Stimulated activated CD4-positive, alpha-beta T cell treated with anti-CD3 and anti-CD28 coated beads, Interleukin-4, amount 100 ng/mL, for 48 hours (primary cell): ENCODE measurements at places on chromosomes 5 and 9.
A peak's percentile ranks its signal among the peaks of the same experiment; 100 is the strongest.

DNA sequence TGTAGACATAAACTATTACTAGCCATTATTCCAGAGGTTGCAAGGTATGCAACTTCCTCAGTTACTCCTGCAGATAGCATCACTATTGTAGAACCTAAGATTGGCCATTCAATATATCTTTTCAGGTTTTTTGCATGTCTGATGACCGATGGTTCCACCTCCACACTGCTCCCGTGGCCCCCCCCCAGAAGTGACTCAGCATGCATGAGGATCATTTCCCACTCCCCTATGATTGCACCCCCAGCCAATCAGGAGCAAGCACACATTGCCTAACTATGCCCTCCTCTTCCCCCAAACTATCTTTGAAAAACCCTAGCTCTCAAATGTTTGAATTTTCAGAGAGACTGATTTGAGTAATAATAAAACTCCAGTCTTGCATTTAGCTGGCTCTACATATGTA is 601.4 kb upstream of the TLE4 start:
- no peak for DNase-seq

GRCh38 chr5:151427258-151427657 is 20.1 kb upstream of the SLC36A1 start:
- no peak for DNase-seq

- DNase-seq, result no peak
Observed at GRCh38 chr9:107734256-107735013, 244.9 kb upstream of the KLF4 start.

DNA sequence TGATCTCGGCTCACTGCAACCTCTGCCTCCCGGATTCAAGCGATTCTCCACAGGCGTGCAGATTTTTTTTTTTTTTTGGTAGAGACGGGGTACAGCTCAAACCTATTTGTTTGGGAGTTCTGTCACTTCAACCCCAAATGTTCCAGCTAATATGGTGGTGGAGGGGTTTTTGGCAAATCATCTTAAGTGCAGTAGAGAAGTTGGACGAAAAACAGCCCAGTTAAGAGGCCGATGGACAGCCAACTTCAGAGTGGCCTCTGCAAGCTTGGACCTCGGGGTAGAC is 756 bp upstream of the PRR7 start:
- DNase-seq, result no peak

GRCh38 chr5:173187054-173187743 is 42.9 kb downstream of the BNIP1 start:
- no peak for DNase-seq

GRCh38 chr5:93342563-93343061 is 238.4 kb downstream of the NR2F1-AS1 start:
- no peak for DNase-seq

- DNase-seq, result no peak
Observed at GRCh38 chr9:73143711-73144328, 7.8 kb upstream of the ANXA1 start.

- no peak for DNase-seq
Observed at GRCh38 chr9:4192450-4192849, 107.4 kb downstream of the GLIS3 start.

- no peak for DNase-seq
Observed at GRCh38 chr9:36791222-36791950, 218.7 kb downstream of the MELK start.

- no peak for DNase-seq
Observed at GRCh38 chr5:7638456-7638855, 212.5 kb downstream of the CFAP90 start.

- no peak for DNase-seq
Observed at GRCh38 chr5:178293400-178293799, 60.8 kb upstream of the PHYKPL start.

DNA sequence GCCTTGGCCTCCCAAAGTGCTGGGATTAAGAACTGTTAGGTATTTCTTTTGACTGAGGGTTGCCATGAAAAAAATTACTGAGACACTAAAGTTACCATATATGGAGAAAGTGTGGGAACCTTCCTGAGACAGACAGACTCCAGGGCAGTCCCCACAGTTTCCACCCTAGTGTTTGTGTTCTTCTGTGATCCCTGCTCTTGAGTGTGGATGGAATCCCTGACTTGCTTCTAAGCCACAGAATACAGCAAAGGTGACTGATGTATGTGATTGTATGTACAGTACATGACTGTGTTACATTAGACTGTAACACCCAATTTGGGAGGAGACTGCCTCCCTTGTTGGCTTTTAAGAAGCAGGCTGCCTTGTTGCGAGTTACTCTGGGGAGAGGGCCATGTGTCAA is 24.7 kb upstream of the ADAM19 start:
- no peak for DNase-seq

GRCh38 chr9:132197315-132197714 is 35.5 kb downstream of the NTNG2 start:
- no peak for DNase-seq

- peak; percentile 7 for DNase-seq
Observed at GRCh38 chr5:56951126-56951945, 587 bp downstream of the MIER3 start.

DNA sequence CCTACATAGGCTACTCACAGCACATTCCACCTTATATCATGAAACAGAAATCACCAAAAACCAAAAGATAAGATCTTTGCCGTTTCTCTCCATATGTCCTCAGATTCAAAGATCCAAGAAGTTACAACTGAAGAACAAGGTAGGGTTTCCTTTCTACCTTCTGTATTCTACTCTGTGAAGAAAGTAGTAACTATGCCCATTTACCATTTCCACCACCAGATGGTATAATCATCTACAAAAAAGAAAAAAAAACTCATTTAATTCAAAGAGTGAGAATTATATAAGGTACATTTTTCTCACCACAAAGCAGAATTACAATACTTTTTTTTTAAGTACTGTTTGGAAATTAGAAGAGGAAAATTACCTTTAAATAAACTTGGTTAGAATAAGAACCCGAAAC is 172.6 kb upstream of the PTGER4 start:
- no peak for DNase-seq

- DNase-seq, result no peak
Observed at GRCh38 chr9:68507130-68507805, 33.4 kb downstream of the TMEM252 start.

- no peak for DNase-seq
Observed at GRCh38 chr9:35748858-35749514, at the start of the genes GBA2 and RGP1. TSS of gene GBA2 (minus strand) at chr9:35749228. CDS start at chr9:35748704, 524 bp downstream. TSS of gene RGP1 (plus strand) at chr9:35749287. CDS start at chr9:35749756, 469 bp downstream.

GRCh38 chr5:87966213-87966612 is 302.4 kb downstream of the TMEM161B start:
- DNase-seq, result no peak

- no peak for DNase-seq
Observed at GRCh38 chr9:112421771-112422222, 41.9 kb downstream of the HSDL2 start.

GRCh38 chr5:170342153-170342725 is 44.7 kb upstream of the LCP2 start:
- no peak for DNase-seq

DNA sequence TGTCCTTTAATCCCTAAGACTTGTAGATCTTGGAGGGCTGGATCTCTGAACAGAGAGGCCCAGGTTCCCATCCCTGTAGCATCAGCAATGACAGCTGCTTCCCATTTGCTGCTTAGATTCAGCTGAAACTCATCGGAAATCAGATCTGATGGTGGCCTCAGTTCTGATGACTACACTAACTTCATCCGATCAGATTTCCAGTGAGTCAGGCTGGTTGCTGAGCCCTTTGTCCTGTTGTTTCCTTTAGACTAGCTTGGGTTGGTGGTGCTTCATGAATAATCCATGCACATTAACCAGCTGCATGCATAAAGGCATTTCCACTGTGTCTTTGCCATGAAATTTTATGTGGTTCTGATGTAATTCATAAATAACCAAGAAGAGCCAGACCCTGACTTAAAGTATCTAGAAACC is 195.2 kb upstream of the TUT7 start:
- DNase-seq, result no peak

GRCh38 chr5:159096243-159096923 is 3.3 kb downstream of the EBF1 start:
- DNase-seq, result no peak

- no peak for DNase-seq
Observed at GRCh38 chr5:160926428-160926827, 74.4 kb upstream of the ATP10B start.

DNA sequence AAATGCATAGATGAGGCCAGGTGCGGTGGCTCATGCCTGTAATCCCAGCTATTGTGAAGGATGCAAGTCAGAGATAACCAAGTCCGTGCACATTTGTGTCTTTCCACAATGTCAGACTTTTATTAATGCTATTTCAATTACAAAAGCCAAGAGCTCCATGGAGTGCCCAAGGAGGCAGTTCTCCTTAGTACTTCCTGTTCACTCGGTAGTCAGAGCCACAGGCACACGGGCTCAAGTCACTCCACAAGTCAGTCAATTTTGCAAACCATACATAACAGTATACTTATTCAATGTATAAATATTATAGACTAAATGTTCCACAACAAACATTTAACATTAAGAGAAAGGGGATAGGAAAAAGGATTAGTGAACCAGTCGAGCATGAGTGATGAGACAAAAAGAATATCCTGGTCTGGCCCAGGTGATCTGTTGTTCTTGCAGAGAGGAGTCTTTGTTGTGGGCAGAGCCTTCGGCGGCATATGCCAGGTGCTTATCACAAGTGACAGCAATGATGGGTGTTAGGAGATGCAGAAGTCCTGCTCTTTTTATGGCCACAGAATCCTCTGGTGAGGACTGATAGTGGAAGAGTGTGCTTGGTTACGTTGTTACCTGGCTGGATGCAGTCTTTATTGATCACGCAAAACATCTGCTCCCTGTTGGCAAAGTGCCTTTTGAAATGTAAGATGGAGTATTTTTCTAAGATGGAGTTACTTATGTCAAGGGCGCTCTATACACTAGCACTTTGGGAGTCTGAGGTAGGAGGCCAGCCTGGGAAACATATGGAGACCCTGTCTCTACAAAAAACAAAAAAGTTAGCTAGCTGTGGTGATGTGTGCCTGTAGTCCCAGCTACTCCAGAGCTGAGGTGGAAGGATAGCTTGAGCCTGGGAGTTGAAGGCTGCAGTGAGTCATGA is 167.0 kb upstream of the FBXL17 start:
- DNase-seq, result no peak

- no peak for DNase-seq
Observed at GRCh38 chr5:65722575-65723403, 784 bp downstream of the NLN start.

DNA sequence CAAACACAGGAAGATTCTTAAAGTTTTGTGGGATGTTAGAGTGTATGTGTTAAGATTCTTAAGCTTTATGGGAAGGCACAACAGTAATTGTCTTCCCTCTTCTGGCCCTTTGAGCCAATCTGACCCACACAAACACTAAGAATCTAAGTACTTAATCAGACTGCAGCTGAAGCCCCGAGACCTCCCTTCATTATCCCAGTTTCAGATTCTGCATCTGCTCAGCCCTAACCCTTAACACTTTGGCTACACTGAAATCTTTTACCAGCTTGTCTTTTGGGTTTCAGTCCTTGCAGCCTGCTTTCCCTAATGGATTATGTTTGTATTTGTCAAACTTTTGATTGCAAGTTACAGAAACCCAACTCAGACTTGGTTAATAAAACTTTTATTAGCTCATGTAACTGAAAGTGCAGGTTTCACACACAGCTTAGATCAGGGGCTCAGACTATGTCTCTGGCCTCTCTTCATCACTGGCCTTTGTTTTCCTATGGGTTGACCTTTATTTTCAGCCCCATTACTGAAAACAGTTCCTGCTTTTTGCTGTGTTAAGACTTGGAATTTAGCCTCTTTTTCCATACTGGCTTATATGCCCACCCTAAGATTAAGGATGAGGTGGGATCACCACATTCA is 71.5 kb downstream of the COX7C start:
- DNase-seq, result no peak

DNA sequence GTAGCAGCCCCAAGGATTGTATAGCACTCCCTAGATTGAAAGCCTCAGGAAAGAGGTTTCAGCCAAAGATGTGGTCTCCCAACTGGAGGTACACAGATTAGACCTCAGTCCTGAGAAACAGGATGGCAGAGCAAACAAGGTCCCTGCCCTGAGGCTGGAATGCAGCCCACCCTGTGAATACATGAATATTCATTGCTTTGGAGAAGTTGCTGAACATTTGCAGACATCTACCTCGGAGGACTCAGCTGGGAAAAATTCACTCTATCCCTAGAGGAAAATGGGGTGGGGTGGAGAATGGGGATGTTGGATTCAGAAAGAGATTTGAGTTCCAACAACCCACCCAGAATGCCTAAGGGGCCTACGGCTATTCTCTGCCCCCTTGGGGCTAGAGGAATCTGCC is 129.4 kb downstream of the SLIT3 start:
- DNase-seq, result no peak

GRCh38 chr5:27171761-27172261 is 133.4 kb upstream of the CDH9 start:
- DNase-seq, result no peak

DNA sequence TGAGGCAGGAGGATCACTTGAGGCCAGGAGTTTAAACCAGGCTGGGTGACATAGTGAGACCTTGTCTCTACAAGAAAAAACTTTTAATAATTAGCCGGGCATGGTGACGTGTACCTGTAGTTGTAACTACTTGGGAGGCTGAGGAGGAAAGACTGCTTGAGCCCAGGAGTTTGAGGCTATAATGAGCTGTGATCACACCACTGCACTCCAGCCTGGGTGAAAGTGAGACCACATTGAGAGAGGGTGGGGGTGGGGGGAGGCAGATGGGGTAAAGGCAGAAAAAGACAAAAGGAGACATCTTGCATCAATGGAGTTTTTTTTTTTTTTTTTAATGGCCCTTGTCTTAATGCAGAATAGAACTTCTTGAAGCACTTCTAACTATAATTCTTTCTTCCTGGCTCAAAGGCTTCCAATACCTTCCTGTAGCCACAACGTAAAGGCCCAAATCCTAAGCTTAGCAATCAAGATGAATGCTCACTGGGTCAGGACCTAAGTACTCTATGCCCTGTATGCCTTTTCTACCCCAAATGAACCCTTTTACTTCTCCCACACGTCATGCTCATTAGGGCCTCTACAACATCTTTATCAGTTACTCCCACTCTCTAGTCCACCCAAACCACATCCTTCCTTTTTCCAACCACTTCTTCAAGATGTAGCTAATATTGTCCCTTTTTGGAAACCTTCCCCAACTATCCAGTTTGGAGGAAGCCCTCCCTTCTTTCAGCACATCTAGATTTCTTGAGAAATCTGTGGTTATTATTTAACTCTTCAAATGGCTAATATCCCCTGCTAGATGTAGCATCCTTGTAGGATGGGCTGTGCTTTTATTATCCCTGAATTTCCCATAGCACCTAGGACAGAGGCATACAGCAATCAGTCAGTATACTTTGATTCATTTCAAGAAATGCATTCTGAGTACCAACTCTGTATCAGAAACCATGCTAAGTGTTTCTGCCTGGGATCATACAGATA is 40.8 kb downstream of the CSF2 start:
- no peak for DNase-seq

DNA sequence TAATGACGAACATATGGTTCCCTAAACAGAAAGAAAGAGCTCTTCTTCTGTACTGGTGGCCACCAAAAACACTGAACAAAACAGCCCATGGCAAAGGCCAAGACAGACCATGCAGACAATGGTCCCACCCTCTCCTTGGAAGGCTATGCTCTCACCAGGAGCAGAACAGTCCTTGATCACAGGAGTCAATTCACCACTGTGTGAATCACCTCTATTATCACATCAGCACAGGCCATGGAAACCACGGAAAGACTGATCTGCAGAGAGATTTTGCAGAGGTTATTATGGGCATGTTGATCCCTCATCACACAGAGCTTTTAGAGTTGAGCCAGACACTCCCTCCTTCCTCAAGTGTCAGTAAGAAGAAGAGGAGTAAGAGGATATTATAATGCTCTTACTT is 134.0 kb upstream of the RASEF start:
- DNase-seq, result no peak
